Coronary artery (tissue), 2 donors: ENCODE measurements at places on chromosomes 6 and 20.

GRCh38 chr6:125910527-125910926 lies 46.0 kb upstream of the HINT3 start:
- DNase-seq: no peak

DNA sequence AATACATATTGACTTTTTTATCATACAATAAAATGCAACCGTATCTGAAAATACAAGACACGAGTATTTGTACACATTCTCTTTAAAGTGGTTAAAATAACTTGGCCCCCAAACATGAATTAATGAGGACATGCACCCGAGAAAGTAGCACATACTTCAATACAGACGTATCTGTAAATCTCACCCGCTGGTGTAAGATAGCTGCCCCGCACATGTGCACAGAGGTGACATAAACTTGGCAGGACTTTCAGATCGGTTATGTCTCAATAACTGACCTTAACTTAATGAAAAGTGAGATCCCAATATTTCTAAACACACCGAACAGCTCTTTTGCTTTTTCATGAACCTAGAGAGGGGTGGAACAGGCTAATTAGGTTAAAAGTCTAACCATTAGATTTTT lies 91.5 kb upstream of the RPS6KA2 start:
- no peak for DNase-seq

DNA sequence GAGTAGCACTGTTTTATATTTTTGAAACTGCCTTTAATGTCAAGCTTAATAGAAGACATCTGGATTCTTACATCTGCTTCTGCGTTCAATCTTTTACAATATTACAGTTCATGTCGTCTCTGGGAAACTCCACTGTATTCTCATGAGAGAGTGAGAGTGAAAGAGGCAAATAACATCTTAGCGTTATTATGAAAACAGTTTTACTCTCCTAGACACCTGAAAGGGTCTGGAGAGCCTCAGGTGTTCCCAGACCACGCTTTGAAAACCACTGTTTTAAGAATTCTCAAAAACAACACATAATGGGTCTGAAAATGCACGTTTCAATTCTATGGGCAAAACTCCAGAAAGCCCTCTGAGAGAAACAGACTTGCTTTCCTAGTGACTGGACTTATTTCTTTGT lies 63.3 kb downstream of the ARHGAP18 start:
- DNase-seq: no peak

DNA sequence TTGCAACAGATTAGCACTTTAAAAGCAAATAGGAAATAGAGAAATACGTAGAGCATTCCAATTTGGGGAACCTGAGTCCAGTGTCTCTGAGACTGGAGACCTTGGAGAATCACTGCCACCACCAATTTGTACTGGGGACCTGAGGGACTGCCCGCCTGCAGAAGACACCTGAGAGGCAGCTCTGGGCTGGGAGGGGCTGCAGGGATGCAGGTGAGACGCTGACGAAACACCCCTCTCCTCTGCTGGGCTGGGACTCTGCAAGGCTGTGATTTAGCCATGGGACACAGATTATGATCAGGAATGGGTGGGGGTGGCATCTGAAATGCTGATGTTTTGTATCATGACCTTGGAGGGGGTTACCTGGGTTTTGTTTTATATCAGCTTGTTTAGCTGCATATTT lies 7.0 kb upstream of the APMAP start:
- DNase-seq: peak; percentile 47

DNA sequence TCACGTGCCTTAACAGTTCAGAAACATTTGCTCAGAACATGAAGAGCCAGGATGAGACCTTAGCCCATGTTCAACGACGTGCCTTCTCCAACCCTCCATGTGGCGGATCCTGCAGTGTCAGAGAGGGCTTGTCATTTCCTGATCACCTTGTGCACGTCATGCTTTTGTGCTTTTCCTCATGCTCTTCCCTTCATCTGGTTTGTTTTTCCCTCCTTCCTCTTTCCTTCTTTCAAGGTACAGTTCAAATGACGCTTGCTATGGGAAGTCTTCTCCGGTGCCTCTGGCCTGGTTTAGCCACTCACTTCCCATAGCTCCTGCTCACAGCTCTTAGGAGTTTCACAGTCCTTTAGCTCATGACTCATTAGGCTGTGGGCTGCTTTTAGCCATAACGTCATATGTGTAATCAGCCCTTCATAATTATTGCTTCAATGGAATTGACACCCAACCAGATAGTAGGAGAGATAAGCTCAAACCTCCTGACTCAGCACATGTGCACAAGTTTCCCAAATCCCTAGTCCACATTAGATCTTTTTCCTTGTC lies 102.7 kb upstream of the CNKSR3 start:
- DNase-seq: no peak
